ENCODE measurements at places on chromosomes 6 and 20.
A peak's percentile ranks its signal among the peaks of the same experiment; 100 is the strongest.

DNA sequence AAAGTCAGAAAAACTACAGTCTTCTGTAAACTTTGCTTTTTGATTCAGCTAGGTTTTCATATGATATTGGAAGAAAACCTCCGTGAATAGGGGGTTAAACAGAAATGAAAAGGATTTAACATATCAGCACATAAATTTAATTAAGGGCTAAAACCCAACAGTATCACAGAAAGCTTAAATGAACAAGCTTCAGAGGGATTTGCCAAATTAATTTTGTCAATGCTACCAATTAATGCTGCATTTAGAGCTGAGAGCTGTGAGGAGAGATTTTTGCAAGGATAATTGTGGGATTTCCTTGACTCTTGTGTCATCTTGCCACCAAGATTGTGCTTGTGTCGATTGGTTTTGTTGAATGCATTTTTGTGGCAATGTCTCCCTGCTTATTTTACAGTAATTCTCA is 379.9 kb downstream of the CD109 start:
- DNase-seq = no peak

- no peak for DNase-seq
Observed at GRCh38 chr6:75281653-75282052, 2.9 kb downstream of the TMEM30A start.

GRCh38 chr6:20173833-20174792 is 38.2 kb downstream of the MBOAT1 start:
- DNase-seq = no peak

DNA sequence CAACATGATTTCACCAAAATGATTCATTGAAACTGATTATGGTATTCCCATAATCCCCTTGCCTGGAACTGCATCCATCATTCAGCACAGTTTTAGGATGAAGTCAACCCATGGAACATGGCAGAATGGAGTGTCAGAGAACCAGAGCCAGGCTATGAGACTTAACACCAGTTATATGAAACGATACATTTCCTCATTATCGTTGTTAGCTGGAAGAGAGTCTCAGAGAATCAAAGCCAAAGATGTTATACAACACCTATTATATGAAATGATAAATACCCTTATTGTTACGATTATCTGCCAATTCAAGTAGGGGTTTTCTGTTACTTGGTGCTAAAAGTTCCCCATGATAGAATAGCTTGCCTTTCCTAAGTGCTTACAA is 131.2 kb downstream of the BCAS1 start:
- no peak for DNase-seq

DNA sequence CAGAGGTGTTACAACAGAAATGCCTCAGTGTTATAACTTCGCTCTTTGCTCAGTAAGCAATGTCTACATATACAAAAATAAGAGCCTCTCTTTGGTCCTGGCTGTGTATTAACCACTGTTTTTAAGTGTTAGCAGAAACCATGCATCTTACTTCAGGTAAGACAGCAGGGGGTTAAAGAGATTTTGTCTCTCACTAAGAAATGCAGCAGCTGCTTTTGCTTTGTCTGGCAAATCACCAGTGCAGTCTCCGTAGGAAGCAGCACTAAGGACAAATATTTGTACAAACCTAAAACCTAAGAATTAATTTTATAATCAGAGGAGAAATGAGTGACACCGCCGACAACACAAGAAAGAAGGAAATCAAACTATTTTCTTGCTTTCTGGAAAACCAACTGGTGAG is 758 bp downstream of the SMIM28 start:
- DNase-seq = peak; percentile 23

DNA sequence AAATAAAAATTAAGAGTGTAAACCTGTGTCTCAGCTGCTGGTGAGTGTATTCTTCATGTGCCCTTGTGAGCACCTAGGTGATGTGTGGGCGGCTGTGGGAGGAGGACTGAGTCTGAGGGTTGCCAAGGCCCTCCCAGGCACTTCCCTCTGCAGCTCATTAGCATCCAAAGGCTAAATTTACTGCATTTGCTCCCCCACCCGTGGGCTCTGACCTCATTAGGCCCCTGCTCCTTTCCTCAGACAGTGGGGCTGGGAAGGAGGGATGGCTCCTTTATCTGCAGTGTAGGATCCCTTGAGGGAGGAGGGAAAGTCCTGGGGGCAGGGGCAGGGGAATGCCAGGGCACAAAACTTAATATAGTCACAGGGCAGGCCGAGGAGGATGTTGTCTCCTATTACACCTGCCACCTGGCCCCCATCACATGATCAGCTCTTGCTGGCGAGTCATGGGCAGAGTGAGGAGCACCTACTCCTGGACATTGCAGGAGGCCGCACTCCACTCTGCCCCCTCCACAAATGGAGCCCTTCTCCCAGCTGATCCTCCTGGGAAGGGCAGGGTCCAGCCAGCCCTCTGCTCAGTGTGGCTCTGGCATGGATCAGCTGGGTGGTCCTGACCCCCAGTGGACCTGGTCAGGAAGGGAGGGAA is 133.2 kb downstream of the MRPL14 start:
- DNase-seq = no peak

DNA sequence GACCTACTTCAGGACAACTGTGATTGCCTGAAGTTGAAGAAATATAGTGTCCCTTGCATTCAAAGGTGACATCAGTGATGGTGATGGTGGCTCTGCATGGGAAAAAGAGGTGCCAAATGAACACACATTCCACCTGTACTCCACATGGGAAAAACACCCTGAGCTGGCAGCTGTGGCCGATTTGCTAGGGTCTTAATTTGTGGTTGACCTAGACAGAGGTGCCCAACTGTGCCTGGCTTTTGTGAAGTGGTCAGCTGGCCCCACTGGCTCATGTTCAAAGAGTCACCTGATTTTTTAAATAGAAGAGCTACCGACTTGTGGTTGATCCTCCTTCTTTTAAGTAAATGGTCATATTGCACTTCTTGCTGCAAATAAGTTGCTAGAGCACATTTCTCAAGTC is 7.6 kb upstream of the GCNT2 start:
- no peak for DNase-seq

DNA sequence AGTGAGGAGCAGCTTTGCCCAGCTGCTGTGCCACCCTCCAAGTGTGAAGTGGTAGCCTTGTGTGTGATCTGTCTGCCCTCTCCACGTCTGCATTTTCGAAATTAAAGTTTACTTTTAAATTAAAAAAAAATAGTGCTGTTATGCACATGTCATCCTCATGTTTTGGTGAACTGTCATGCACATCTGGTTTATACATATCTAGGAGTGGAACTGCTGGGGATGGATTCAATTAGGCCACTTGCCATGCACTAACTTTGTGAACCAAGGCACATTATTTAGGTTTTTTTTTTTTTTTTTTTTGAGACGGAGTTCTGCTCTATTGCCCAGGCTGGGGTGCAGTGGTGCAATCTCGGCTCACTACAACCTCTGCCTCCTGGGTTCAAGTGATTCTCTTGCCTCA is 3.6 kb downstream of the GTSF1L start:
- no peak for DNase-seq
